ENCODE measurements at places on chromosomes 11 and 22.

DNA sequence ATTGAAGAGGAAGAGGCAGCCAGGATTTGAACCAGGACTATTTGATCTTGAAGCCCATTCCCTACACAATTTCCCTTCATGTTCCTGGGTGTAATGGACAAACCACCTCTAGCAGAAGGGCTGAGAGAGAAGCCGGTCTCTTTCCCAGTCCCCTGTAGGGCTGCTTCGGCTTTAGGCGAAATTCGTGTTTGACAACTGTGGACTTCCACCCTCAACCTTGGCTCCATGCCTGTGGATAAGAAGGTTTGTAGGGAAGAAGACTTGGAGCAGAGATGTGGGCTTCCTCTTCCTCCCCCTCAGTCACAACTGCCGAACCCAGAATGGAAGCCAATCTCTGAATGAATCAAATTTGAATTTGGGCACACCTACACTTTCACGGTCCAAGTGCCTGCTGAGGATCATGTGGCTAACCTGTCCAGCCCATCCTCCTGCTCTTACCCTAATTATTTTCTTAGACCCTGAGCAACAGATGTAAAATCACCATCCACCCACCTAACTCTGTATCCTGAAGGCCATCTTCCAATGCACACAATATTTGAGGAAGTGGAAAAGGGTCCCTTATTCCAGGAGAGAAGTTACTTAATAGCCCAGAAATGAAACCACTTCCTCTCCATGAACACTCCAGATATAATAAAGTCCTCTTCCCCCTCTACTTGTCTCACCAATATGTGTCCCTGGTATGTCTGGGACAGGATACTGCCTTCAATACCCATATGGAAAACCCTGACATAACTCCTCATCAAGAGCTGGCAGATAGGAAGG, 10.1 kb upstream of the SCN2B start:
- DNase-seq: no peak

GRCh38 chr22:44047891-44048301, 23.8 kb downstream of the PARVB start:
- DNase-seq: no peak

DNA sequence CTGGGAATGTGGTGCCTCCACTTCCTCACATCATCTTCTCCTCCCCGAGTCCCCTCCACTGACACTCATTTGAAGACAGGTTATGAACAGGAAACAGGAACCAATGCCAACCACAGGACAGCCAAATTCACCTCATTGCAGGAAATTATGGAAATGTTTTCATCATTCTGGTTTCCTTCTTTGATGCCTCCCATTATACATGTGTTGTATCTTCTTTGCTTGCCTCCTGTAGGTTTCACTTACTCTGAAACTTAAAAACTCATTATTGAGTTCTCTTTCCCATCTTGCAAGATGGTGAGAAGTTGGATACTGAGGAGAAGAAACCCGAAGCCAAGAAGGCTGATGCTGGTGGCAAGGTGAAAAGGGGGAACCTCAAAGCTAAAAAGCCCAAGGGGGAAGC, 108.5 kb downstream of the PHF21B start:
- no peak for DNase-seq

- DNase-seq: no peak
Observed at GRCh38 chr11:5280582-5281102, 10.9 kb upstream of the HBE1 start.

- DNase-seq: no peak
Observed at GRCh38 chr11:34576331-34576730, 44.6 kb upstream of the EHF start.

- no peak for DNase-seq
Observed at GRCh38 chr22:27865496-27865895, 53.6 kb downstream of the PITPNB start.

DNA sequence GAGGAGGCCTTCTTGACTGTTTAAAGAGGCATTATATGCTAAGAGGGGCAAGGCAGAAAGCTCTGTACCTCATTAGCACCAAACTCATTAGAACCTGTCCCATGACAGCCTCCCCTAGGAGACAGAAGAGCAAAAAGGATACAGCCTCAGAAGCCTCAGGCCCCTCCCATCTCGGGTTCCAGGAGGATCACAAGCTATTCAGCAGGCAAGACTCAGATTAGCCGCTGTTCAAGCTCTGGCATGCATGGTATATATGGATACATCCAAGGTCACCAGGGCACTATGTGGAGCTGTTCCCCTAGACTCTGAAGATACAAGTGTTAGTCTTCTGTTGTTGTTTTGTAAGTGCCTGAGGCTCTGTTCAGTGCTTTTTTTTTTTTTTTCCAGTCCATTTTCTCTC, 32.1 kb downstream of the ATXN10 start:
- no peak for DNase-seq

All from right renal cortex interstitium (tissue), 3 donors.